Thoracic aorta (tissue), 2 donors: ENCODE measurements at places on chromosomes 3 and 15.

GRCh38 chr3:194112120-194113106 is 23.5 kb upstream of the HES1 start:
- no peak for DNase-seq

DNA sequence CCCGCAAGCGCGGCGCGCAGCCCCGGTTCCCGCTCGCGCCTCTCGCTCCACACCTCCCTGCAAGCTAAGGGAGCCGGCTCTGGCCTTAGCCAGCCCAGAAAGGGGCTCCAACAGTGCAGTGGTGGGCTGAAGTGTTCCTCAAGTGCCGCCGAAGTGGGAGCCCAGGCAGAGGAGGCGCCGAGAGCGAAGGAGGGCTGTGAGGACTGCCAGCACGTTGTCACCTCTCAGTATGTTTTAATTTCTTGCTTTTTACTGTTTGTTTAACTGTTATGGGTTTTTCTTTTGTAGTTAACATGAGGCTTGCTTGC is 1525.7 kb downstream of the SI start:
- no peak for DNase-seq

GRCh38 chr3:141279077-141279967 is 47.7 kb downstream of the PXYLP1 start:
- DNase-seq, result no peak

DNA sequence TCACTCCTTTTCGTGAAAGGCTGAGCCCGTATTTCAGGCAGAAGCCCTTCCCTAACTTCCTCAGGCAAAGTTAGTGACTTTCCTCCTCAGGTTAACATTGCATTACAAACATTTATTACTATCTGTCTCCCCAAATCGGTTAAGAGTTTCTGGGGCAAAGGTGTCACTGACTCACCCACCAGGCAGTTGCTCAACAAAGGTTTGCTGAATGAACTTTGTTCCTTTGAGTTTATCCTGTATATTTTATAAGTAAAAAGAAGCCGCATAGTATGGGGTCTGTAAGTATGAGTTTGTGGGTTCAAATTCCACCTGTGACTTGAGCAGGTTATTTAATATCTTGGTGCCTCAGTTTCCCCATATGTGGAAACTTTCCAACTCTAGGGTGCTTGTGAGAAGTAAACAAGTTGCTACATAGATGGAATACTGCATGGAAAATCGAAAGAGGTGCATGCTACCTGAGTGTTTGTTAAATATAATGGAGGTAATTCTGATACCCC is 177.7 kb downstream of the THRB start:
- no peak for DNase-seq

GRCh38 chr3:52671676-52672075 is 14.0 kb downstream of the PBRM1 start:
- DNase-seq, result no peak

DNA sequence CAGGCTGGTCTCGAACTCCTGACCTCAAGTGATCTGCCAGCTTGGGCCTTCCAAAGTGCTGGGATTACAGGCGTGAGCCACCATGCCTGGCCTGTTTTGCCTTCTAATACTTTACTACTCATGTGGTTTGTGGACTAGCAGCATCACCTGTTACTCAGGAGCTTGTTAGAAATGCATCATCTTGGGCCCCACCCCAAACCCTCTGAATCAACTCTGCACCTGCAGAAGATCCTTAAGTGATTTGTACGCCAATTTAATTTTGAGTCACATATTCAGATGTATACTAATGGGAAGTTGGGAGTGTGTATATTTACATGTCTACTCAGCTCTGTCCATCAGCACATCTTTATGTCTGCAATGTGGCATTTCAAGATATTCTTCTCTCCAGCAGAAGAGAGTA is 6.1 kb downstream of the TBC1D21 start:
- DNase-seq, result no peak

GRCh38 chr15:44438402-44438801 is 11.0 kb downstream of the CTDSPL2 start:
- DNase-seq, result no peak

- no peak for DNase-seq
Observed at GRCh38 chr3:147406028-147406931, at the start of gene ZIC4. TSS of gene ZIC4 (minus strand) at chr3:147406543. CDS start at chr3:147402797, 3,746 bp downstream.

- no peak for DNase-seq
Observed at GRCh38 chr3:69088063-69088462, 3.3 kb downstream of the ARL6IP5 start.

DNA sequence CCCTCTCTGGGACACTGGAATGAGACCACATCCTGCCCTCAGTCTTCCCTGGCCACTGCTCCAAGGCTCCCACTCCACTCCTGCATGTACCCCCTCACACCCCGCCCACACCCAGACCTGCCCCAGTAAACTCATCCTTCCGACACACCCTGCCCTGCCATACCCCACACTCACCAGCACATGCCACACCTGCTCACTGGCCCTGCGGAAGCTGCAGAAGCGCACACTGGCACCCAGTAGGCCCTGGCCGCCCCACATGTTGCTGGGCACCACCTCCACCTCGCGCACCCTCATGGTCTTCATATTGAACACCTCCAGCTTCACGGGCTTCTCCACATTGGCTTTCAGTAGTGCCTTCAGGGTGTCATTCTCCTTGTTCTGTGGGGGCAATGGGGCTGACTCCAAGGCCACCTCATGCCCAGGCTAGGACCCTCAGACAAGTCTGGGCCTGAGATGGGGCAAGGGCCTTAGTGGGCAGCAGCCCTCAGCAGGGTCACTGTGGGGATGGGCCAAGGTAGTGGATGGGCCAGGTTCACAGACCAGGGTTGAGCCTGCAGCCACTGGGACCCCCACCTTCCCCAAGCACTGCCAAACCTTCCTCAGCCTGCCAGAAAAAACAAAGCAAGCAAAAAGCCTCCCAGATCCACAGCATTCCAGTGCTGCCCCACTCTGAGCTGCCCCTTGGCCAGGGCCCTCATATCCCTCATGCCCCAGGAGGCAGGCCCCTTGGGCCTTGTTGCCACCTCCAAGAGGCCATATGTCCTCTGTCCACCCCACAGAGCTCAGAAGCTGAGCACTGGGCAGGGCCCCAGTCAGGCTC is 4.7 kb downstream of the GORASP1 start:
- DNase-seq, result no peak

- DNase-seq, result no peak
Observed at GRCh38 chr15:78182336-78182700, 33.2 kb downstream of the IDH3A start.

DNA sequence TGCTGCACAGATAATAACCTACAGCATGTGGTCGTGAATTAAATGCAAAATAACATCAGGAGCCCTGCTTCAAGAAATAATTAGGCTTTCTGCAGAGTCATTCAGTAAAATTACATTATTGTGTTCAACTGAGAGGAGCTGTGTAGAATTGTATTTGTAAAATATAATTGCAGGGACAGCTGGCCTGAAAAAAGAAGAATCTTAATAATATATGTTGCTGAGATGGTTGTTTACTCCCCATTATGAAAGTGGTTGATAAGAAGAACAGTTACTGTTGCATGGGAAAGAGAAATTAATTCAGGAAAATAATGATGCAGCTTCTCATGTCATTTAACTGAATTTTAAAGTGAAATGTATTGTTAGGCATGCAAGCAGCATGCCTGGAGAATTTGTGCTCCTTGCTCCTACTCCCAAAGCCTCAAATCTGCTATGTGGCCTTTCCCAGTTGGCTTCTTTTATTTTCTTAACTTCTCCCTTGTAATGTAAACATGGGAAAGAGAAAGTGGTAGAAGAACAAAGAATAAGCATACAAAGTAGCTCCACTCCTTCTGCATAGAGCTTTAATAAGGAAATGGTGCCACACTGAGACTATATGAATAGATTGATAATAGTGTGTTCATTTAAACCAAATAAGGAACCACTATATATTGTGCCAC is 100.1 kb downstream of the VGLL3 start:
- no peak for DNase-seq

GRCh38 chr15:82972990-82973389 is 13.0 kb upstream of the RAMAC start:
- no peak for DNase-seq

GRCh38 chr15:91940496-91941381 is 87.2 kb downstream of the SLCO3A1 start:
- no peak for DNase-seq

- no peak for DNase-seq
Observed at GRCh38 chr3:180290300-180290699, 253.6 kb upstream of the PEX5L start.

DNA sequence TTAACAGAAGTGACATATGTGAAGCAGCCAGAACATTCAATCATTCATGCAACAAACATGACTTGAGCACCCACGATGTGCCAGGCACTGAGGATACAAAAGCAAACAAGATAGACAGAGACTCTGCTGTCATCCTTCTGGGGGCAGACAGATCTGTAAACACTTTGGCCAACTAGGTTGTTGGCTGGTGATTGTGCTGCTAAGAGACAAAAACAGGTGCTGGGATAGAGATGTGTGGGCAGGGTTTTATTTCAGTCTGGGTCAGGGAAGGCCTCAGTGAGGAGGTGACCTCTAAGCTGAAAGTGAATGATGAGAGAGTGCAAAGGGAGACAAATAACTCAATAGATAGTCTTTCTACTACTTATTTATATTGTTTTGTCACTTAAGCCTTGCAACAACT is 147.0 kb upstream of the VEPH1 start:
- no peak for DNase-seq

DNA sequence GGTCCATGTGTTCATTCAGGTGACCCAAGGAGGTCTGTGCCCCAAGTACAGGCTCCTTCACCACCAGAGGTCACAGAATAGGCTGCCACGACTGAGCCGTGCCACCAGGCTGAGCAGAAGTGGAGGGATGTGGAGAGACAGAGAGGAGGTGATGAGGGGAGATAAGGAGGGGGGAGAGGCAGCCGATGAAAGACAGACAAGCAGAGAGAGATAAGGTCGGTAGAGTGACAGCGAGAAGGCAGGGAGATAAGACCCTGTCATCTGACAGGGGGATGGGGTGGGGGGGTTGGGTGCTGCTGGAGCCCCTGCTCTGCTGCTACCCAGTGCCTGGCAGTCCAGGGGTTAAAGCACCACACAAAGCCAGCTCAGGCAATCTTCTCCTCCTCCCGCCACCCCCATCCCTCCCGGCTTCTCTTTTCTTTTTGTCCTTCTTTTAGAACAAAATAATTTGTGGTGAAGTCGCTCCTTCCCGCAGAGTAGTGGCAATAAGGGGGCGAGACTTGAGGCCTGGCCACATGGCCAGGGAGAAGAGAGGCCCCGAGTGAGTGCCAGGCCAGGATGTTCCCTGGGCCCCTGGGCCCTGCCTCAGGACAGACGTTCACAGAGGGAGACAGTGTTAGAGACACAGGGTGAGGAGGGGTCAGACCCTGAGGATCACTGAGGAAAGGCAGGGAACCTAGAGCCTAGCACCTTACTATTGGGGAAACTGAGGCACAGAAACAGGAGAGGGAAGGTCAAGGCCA is 67.9 kb downstream of the CACNA2D2 start:
- DNase-seq, result no peak

DNA sequence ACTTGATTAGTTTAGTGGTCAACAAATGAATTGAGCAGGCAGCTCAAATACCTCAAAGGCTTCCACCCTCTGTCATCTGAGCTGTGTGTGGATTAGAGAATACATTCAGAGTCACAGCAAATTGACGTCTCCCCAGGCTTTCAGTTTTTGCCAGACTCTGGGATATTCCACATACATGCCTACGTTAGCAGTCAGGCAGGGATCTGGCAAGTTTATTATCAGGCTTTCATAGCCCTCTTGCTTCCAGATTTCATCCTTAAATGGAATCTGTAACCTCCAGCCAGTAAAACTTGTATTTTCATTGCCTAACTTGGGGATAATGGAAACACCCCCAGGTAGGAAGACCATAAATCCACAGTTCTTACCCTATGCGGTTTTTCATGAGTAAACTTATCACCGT is 115.9 kb downstream of the RASA2 start:
- no peak for DNase-seq

DNA sequence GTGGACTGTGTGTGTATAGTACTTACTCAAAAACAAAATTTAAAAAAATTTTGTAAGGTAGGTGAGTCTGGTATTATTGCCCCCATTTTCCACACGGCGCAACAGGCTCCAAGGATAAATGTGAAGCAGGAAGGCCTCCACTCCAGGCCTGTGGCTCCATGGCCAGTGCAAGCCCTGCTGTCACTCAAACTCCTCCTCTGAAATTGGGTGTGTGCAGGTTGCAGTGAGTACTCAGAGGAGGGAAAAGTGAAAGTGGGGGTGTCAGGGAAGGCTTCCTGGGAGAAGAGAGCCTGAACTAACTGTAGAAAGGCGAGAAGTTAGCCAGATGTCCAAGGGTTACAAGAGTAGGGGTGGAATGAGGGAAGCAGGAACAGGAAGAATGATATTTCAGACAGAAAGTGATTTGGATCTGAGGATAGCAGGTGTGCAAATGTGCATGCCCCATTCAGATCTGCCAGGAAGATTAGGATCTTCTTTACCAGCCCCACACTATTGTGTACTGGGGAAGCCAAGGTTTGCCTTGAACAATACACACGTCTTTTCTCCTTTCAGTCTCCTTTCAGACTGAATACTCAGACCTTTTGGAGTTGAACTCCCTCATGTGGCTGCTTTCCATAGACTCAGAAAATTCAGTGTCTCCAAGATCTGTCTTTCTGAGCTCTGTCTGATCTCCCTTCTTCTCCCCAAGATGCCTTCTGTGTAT is 48.7 kb upstream of the RYK start:
- no peak for DNase-seq

- DNase-seq, result no peak
Observed at GRCh38 chr3:34202975-34203374, 404.5 kb downstream of the PDCD6IP start.

- no peak for DNase-seq
Observed at GRCh38 chr3:123740391-123740822, 143.7 kb downstream of the MYLK start.

- DNase-seq, result no peak
Observed at GRCh38 chr15:85527895-85528294, 147.5 kb downstream of the AKAP13 start.

- no peak for DNase-seq
Observed at GRCh38 chr3:197505796-197506548, 49.8 kb downstream of the BDH1 start.

GRCh38 chr15:47384776-47385175 is 332.5 kb upstream of the SEMA6D start:
- no peak for DNase-seq

GRCh38 chr15:67564968-67565345 is 22.5 kb downstream of the MAP2K5 start:
- no peak for DNase-seq

DNA sequence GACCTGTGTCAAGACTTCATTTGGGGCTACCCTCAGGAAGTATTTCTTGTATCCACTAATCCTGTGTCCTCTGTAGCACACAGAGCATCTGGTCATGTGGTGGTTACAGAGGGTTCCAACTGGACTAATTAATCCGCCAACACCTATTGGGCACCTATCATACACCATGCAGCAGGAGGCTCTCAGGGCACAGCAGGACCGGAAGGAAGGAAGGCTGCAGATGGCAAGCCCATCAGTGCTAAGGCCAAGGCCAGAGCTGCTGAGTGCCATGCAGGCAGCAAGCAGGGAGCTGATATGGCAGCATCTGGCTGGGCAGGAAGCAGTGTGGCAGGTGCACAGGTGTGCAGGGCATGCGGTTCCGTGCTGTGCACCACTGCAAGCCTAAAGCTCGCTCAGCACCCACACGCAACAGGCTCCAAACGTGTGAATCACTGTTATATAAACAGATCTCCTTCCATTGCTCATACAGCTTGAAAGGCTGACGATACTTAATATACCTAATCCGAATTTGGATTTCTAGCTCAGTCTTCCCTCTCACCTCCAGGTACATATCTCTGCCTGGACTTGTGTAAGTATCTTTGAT is 64.4 kb upstream of the SNRPA1 start:
- DNase-seq, result no peak
